HCEC 1CT (cell line): ENCODE measurements at places on chromosomes 5 and 9.

DNA sequence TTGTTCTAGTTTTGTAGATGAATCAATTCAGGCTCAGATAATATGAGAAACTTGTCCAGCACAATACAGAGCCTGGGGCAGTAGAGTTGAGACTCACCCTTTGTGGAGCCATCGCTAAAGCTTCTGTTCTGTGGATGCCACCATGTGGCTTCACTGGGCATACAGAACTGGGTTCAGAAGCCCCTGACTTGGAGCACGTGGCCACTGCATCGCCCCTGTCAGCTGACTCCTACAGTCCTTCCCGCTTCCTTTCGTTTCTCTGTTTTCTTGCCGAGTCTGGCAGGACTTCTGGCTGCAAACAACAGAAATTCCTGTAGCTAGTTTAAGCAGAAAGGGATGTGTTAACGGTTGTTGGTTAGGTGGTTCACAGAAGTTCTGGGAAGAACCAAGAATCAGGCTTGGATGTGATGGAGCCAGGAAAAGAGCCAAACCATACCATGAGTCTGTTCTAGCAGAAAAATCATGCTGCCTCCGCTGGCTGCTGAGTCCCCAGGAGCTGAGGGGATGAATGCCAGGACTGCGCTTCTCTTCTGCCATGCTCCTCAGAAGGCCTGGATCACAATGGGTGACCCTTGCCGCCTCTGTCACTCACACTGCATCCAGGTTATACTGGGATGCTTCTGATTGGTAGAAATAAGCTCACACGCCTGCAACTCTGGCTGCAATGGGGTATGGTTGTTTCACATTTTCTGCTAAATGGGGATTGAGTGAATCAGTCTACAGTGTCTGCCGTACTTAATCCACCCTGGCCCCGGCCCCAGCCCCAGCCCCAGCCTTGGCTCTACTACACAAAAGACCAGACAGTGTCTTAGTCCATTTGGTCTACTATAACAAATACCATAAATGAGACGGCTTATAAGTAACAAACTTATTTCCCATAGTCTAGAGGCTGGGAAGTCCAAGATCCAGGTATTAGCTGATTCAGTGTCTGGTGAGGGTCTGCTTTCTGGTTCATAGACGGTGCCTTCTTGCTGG lies 262.5 kb downstream of the GOLPH3 start:
- DNase-seq: no peak

GRCh38 chr5:80259511-80260203 lies 3.8 kb upstream of the SERINC5 start:
- no peak for DNase-seq

GRCh38 chr9:31615966-31616365 lies 768.5 kb upstream of the ACO1 start:
- DNase-seq: no peak

- DNase-seq: no peak
Observed at GRCh38 chr9:137211532-137211931, 6.0 kb downstream of the NDOR1 start.

DNA sequence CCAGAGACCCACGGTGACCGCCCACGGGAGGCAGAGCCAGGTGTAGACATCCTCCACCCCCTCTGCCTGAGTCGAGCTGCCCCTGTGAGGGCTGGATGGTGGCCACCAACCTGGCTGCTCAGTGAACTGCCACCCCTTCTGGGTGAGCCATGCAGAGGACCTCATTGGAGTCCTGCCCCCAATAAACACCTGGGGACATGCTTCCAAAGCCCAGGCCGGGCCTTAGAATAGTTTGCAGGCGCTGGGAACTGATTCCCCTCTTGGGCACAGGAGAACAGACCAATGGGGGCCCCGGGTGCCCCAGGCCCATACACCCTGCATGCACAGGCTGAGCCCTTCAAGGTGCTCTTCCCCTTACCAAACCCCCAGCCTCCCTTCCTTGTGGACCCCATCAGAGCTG lies 38.1 kb upstream of the GFPT2 start:
- no peak for DNase-seq

GRCh38 chr5:15946026-15946425 lies 233.6 kb downstream of the MARCHF11 start:
- DNase-seq: no peak
